ENCODE measurements at places on chromosomes 4 and X.

DNA sequence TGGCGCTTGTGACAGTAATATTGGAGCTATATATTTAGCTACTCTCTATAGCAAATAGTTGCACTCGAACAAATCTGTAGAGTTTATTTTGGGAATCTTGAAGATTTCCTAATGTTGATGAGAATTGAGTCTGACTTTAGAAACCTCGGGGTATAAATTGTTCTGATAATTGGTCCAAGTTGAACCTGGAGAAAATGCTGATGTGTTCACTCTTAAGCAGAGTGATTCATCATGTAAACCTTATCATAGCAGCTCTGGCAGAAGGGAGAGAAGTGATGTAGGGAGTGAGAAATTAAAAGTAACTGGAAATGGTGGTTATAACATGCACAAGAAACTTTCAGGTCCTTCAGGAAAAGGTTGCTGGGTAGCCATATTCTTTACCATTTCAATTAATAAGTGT, 16.4 kb upstream of the SLC4A4 start:
- DNase-seq: no peak

- DNase-seq: no peak
Observed at GRCh38 chrX:110133735-110134370, 130.9 kb downstream of the TMEM164 start.

DNA sequence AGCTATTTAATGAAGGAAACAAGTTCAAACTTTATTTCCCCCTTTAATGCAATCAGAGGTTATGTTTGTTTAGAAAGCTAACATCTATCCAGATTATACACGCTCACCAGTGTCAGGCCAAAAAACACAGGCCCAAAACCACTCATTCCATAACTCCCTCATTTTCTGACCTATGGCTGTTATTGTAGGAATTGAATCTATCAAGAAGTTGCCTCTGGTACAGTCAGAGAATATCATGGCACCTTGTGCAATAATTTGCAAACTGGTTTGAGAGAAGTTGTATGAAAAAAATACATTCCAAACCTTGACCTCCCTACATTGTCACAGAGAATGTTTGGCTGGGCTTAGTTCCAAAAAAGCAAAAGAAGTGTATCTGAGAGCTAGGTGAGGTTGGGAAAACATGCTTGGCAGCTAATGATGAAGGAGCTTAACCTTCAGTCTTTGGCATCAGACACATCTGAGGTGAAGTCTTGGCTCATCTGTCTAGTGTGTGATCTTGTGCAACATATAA, 591.0 kb downstream of the ANKRD50 start:
- DNase-seq: no peak

GRCh38 chrX:19358521-19358920, 14.8 kb downstream of the PDHA1 start:
- DNase-seq: no peak

GRCh38 chr4:89482251-89482650, 174.7 kb upstream of the GPRIN3 start:
- DNase-seq: peak; percentile 65
